RWPE1 (cell line): ENCODE measurements at places on chromosomes 11 and 22.

GRCh38 chr22:43236411-43237166, 49.7 kb upstream of the TTLL12 start:
- DNase-seq, result no peak

DNA sequence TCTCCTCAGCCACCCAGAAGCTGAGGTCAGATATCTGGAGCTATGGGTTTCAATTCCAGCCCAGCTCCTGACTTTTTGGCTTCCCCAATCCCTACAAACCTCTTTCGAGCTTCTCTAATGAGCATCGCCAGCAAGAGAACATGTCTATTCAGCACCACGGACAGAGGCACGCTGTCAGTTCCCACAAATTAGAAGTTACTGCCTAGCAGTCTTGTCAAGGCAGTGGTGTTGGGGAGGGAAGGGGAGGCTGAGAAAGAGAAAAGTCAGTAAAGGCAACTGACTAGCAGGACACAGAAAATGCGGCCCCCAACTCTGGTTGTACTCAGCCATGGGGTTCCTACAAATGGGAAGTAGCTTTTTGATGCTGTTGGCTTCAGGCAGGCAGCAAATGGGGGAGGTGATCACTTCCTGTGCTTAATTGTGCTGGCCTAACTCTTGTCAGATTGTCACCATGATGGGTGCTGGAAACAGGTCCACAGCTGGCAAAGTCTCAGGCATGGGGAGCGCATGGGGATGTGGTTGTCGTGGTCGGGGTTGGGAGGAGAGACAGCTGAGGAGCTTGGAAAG, 205.9 kb downstream of the ST3GAL4 start:
- peak; percentile 52 for DNase-seq

GRCh38 chr22:33057363-33057995, 702 bp downstream of the SYN3 start:
- no peak for DNase-seq

GRCh38 chr11:60700689-60701468, 1.5 kb downstream of the MS4A8 start:
- peak; percentile 33 for DNase-seq

GRCh38 chr11:110032259-110032658, 60.9 kb upstream of the ZC3H12C start:
- no peak for DNase-seq

- no peak for DNase-seq
Measured at GRCh38 chr22:20279662-20280134, 11.6 kb upstream of the RTN4R start.
